NCI-H187 (cell line): ENCODE measurements at places on chromosomes 4 and X.

DNA sequence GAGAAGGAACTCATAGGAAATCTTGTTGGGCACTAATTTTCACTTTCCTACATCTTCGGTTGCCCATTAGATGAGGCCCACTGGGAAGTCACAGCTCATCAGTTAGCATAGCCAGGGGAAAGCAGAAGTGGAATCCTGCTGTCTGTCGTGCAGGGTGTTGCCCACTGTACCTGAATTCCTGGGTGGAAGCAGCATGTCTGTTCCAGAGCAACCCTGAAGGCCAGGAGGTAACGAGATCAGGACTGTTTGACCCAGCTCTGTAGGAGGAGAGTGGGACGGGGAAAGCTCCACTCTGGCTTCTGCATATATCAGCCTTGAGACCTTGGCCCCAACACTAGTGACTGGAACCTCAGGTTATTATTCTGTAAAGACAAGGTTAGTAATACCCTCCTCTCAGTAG, 296.1 kb downstream of the EVC2 start:
- no peak for DNase-seq

- no peak for DNase-seq
Measured at GRCh38 chr4:88191404-88191803, 33.0 kb upstream of the ABCG2 start.

GRCh38 chr4:47619691-47620090, 134.6 kb downstream of the ATP10D start:
- no peak for DNase-seq

DNA sequence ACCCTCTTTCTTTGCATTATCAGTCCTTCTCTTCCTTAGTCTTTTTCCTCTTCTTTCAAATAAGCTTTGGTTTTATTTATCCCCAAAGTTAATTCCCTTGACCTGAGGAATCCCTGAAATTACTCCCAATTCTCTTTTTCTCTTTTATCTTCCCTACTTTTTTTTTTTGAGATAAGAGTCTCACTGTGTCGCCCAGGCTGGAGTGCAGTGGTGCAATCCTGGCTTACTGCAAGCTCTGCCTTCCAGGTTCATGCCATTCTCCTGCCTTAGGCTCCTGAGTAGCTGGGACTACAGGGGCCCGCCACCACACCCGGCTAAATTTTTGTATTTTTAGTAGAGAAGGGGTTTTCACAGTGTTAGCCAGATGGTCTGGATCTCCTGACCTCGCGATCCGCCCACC, 17.8 kb downstream of the CAMK2D start:
- DNase-seq: no peak

DNA sequence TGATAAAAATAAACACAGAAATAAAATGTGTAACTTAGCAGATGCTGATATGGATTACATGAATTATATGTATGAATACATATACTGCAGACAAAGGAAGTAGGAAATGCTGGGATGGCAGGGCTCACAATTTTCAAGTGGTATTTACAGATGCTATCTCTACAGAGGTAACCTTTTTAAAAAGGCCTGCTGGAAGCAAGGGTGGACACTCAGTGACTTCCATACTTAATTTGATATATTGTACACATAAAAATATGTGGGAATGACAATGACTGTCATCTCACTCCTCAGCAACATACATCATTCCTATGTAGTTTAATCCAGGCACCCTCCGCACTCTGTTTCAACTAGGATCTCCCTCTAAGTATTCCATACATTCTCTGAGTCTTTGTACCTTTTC, 452.9 kb downstream of the DTHD1 start:
- DNase-seq: no peak

DNA sequence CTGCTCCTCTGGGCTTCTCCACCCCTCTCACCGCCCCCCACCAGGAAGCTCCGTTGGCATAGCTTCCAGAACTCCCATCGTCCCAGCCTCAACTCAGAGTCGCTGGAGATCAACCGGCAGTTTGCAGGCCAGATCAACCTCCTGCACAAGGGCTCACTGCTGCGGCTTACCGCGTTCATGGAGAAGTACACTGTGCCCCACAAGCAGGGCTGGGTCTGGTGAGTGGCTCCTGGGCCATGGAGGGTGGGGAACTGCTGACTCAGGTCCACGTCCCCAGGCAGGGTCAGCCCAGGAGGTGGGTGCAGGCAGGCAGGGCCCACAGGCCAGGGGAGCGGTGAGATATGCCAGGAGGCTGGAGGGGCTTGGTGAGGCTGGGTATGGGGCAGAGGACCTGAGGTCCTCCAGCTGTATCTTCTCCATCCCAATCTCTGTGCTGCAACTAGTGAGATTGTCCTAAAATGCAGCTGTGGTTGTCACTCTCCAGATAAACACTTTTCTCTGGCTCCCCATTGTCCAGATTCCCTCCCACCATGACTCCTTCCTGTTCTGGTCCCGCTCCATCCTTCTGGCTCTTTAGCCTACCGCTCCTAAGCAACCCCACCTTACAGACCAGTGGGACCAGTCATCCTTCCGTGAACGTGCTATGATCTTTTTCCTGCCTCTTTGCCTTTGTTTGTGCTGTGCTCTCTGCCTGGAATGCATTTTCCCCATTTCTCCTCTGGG, 71.9 kb downstream of the STARD8 start:
- no peak for DNase-seq

DNA sequence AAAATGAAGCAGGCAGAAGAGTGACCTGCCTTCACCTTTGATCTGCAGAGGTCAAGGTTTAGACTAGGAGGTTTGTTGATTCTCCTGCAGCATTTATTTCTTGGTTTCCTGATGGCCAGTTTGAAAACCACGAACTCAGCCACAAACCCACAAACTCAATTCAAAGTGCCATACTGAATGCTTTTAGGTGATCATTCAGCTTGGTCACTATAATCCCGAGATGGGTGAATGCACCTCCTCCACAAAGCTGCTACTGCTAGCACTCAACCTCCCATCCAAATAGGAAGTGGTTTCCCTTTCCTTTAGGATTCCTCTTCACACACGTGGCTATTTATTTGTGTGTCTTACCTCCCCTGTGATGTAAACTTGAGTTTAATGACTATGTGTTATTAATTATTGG, 225.2 kb downstream of the MID1 start:
- DNase-seq: no peak

GRCh38 chrX:47751670-47752069, 85.0 kb upstream of the ZNF81 start:
- no peak for DNase-seq
